NCI-H1694 treated with DMSO at 0.1 percent for 48 hours (cell line): ENCODE measurements at places on chromosomes 16 and 17.

DNA sequence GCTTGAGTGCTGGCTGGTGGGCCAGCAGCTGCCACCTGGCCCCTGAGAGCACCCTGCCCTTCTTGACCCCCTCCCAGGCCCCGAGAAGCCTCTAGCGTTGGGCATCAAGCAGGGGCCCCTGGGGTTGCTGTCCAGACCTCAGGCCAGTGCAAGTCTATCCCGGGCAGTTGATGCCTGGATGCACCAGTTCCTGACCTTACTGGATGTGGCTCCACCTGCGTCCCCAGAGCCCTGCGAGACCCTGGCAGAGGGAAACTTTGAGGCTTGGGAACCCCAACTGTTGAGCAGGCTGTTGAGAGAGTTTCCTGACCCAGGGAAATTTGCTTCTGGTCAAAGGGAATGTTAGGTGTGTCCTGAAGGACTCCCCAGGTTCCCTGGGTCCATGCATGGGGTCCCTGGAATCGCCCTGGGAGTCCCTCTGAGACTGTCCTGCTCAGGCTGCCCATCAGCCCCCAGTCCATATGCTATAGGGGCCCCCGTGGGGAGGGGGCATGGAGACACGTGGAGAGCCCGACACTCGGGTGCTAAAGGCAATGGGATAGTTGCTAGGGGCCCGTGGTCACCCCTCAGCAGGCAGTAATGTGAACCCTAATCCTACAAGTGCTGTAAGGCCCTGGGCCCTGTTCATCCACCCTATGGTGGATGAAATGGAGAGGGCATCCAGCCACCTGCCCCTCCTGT, 46.4 kb downstream of the RAB11FIP4 start:
- no peak for DNase-seq

- no peak for DNase-seq
Measured at GRCh38 chr17:73350864-73351263, 39.1 kb upstream of the CDC42EP4 start.

- no peak for DNase-seq
Measured at GRCh38 chr16:2529061-2529931, 1.9 kb downstream of the CEMP1 start.

GRCh38 chr17:61574542-61575351, 16.3 kb downstream of the NACA2 start:
- DNase-seq = peak; percentile 92

DNA sequence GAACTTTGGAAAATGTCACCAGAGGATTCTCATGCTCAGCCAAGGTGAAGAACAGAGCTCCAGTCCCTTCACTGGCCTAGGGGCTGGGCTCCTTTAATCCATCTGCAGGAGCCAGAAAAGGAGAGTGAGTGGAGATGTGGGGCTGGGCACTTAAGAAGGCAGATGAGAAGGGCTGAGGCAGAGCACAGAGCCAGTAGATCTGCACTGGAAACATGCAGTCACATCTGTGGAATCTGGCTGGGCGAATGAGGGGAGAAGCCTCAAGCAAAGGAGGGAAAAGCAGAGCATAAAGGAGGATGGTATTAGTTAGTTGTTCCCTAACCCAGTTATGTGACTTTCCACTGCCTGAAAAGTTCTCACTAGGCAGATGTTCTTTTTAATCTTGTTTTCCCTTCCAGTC, 50.4 kb upstream of the BCAR1 start:
- no peak for DNase-seq

GRCh38 chr16:84486126-84486525, 18.3 kb downstream of the MEAK7 start:
- no peak for DNase-seq

DNA sequence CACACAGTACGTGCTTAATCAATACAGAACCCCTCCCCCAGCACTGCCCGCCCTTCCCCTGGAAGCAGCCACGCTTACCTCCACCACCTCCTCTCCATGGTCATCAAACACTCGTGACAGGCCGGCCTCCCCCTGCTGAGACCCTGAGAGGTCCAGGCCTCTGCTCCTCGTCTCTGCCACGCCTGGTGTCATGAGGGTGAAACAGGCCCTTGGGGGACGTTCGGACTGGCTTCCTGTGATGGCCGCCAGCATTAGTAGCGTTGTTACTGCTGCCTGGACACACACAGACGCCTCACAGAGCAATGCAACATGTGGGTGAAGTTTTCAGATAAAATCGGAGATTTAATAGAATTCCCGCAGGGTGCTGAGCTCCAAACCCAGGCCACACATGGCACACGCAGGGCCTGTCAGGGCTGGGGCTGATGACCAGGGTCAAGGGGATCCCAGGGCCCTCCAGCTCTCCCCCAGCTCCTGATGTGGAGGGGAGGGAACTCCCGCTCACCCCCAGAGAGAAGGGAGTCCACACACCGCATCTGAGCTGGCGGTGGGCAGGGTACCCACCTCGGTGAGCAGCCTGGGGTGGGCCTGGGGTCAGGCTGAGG, 15.9 kb upstream of the SLC38A10 start:
- no peak for DNase-seq

GRCh38 chr16:35862242-35862641, 2402.8 kb downstream of the TP53TG3F start:
- DNase-seq = no peak

DNA sequence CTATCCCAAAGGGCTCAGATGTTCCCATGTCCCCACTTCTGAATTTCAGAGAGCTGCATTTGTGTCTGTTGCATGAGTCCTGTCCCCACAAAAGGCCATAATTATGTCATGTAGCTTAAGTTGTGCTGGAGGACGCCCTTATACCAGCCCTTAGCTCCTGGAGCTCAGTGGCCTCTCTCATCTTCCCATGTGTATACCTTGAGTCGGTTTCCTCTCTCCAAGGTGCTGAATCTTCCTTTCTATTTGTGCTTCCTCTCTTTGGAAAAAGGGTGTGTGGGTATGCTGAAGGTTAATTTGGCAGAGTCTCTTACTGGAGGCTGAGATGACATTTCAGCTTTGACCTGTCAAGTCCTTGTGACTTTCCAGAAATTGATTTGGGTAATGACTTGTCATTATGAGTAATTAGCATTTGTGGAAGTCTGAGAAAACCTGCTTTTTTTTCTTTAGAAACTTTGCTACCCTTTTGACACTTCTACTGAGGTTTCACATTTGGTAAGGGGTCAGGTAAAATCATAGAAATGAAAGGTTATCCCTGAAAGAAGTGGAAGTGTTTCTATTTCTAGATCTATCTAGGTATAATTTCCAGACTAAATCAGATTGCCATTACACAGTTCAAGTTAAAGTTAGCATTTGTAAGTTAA, 185.4 kb downstream of the ABCC12 start:
- DNase-seq = no peak

DNA sequence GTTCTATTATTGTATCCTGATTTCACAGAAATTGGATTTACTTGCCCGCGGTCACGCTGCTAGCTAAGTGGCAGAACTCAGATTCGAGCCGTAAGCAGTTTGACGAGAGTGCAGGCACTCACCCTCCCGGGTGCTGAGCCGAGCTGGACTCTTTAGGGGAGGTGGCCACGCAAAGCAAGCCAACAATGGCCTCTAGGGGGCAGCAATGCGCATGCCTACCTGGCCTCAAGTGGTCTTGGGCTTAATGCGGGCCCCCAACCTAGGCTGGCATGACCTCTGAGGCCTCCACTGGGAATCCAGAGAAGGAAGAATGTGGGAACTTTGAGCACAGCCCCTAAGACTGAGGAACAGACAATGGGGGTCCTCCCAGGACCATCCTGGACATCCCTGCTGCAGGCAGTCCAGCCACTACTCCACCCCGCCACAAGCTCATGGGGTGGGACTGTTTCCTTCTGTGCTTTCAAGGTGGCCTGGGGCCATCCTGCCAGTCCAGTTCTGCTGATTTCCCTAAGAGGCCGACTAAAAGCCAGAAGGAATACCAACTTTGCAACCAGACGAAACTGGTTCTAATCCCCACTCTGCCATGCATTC, 276.5 kb downstream of the XYLT1 start:
- DNase-seq = peak; percentile 12

DNA sequence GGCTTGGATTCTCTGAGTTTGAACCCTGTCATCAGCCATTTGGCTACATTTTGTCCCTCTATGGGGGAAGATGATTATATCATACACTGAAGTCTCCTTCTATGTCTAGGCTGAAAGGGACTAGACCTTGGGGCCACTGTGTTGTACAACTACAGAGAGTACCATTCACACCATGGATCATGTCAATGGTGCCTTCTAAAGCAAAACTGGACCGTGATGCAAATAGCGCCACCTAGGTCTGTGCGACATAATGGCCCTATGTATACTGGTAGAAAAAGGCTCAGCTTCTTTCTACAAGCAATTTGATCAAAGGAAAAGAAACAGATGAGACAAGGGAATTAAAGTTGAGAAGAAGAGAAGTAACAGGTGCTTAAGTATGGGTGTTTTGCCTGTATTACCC, 100.7 kb downstream of the LYRM1 start:
- no peak for DNase-seq

DNA sequence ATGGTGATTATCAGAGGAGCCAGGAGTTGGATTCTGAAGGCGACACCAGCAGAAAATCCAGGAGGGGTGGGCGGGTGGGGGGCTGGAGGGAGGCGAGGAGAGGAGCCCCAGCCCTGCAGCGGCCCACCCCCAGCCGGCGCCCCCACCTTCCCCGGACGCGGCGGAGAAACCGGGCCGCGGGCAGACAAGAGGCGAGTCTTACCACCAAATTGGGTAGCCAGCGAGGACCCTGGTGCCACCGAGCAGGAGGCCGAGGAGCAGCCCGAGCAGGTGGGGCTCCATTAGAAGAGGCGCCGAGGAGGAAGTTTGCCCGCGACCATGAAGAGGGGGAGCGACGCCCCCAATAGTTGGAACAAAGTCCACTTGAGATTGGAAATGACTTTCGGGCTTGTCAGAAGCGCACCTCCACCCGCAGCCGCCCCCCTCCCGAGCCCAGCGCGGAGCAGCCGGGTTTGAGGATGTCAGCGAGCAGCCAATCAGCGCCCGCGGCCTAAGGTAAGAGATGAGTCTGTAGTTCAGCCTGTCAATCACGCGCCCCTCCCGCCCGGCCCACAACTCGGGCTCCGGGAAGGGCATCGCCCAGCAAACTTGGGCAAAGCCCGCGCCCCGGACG, at the start of gene WNT3:
Gene WNT3 (minus strand): TSS at position 377 of the 613 bp plus-strand sequence. CDS start 95 bp downstream, at position 282.
- peak; percentile 16 for DNase-seq

GRCh38 chr17:78806451-78806850, 24.4 kb upstream of the CYTH1 start:
- no peak for DNase-seq

DNA sequence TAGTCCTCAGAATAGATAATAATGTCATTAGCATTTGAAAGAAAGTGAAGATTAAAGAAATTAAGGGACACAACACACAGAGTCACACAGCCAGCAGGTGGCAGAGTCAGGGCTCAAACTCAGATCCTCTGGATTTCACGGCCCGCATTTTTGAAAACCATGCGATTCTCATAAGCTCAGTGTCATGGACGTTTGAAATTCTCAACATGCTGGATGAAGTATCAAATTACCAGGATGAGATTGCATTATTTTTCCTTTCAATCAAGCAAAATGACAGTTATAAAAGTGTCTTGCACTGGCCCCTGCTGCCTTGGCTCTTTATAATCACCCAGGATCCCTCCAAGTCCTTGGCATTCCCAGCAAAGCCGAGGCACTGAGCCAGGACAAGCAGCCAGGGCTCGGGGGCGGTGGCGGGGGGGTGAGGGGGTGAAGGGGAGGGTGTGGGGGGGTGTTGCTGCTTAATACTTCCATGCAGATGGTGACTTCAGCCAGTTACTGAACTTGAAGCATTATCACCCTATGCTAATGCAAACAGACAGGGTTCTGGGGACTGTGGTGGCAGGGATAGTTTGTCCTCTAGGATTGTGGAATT, 6.6 kb upstream of the BMERB1 start:
- peak; percentile 63 for DNase-seq

DNA sequence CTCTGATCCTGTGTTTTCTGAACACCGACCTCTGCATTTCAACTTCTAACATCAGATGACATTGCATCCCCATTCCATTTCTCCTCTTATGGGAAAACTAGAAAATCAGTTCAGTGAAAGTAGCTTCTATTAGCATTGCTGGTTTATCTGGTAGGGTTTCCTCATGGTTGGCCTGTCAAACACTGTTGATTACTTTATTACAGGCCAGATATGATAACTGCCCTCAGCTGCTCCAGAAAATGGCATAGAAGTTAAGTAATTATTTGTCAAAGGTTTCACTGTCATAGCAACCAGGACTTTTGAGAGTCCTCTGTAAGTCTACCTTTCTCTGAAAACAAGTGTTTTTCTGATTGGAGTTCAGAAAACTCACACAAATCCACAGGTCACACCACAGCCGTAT, 3.0 kb downstream of the GFOD2 start:
- no peak for DNase-seq

DNA sequence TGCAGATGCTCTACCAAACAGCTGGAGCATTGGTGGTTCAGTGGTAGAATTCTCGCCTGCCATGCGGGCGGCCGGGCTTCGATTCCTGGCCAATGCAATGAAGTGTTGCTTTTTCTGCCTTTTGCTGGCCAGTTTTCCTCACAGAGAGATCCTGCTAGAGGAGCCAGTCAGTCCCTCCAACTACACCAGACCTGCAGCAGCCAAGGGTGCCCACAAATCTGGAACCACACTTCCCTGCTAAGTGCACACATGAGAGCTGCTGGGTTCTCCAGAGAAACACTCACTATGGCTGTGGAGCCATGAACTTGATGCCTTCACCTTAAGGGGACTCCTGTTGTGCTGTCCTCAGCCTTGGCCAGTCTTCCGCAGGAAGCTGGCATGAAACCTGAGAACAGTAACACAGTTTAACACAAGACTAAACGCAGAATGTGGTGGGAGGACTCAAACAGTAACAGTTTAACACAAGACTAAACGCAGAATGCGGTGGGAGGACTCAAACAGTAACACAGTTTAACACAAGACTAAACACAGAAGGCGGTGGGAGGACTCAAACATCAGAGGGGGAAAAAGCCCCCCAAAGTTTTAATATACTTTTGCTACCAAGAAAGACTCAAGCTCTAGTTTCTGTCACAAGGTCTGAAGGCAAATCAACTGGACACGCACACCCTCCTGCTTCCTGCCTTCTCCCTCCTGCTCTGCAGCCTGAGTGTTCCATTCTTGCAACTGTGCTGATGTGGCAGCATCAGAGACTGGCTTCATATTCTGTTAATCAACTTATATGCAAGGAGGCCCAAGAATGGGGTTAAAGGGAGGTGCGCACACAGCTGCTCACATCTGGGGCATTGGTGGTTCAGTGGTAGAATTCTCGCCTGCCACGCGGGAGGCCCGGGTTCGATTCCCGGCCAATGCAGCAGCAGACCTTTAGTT, 12.0 kb downstream of the VAC14 start:
- DNase-seq = no peak

DNA sequence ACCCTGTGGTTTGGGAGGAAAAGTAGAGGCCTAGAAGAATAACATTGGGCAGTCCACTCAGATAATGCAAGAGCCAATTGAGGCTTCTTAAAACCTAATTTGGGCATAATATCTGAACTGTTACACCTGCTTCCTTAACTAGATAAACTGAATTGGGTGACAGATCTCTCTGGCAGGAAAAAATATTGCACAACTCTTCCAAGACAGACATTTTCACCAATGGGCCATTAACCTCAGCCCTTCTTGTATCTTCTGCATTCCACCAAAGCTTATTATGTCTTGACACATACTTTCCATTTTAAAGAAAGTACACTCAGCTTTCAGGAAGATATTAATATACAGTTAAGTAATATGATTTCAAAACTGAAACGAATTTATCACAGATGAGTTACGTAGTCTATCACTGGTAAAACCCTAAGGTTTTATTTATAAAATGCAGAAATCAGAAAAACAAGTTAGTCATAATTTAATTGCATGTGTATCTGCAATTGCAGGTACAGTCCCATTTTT, 79.9 kb upstream of the MON1B start:
- no peak for DNase-seq
